RPMI7951 (cell line): ENCODE measurements at places on chromosomes 2 and 18. TPM values are rescaled to one million over a fixed set of nuclear protein-coding genes. Genes with fewer than 3 reads are reported as not detected.
A peak's percentile ranks its signal among the peaks of the same experiment; 100 is the strongest.

CAVIN2 gene
- total RNA-seq = not detected in 2 replicates

CDK15 gene
- 59.0 and 67.0 TPM in 2 replicates for total RNA-seq

DNA sequence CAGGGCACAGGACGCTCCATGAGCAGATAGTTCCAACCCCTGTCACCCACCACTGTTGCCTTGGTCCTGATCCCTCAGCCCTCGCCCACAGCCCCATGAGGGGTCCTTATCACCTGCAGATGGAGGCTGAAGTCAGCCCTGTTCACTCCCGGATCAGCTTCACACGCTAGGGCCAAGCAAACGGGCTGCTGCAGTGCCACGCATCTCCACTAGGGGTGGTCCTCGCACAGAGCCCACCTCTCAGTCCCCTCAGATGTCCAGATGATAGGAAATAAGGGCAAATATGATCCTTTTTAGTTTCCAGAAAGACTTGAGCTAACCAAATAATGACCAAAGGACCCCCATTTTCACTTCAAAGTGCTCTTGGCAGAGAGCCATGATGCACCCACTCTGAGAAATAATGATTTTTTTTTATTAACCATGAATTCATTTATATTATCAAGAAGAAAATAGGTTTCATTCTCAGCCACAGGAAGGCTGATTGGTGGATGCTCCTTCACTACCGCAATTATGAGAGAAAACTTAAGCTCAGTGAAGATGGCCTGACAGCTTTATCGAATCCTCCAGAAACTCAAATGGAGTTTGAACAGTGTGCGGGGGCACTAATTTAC lies 71.9 kb upstream of the KLHL29 start:
- no peak for DNase-seq

DNA sequence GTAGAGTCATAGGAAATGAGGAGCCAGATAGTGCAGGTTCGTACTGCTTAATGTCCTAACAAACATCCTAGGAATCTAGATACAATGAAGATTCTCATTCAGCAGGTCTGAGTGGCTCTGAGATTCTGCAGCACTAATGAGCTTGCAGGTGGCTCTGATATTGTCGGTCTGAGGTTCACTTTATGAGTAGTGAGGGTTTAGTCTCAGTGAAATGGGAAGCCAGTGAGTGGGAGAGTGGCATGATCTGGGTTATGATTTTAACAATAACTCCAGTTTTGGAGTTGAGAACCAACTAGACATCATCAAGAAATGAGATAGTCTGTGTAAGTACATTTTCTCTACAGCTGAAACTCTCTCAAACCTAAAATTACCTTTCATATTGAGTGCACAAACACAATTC lies 166.8 kb upstream of the SP5 start:
- DNase-seq = no peak

DNA sequence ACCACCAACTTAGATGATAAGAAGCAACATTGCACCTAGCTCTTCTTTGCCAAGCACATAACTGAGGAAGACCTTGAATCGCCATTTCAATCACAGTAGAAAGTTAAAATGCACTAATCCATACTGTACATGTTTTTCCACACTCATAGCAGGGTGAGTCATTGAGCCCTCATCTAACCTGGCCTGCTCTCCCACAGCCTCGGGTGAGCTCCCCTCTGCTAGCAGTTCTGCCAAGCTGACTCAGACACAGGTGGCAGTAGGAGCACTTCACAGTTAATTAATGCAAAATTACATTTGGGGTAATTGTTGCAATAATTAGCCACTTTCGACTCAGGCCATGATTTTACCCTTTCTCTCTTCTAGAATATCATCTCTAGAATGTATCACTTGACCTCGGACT lies 1632.8 kb upstream of the CELF4 start:
- peak; percentile 17 for DNase-seq

GRCh38 chr2:134278553-134278952 lies 24.7 kb downstream of the MGAT5 start:
- DNase-seq = no peak

- DNase-seq = peak; percentile 75
Measured at GRCh38 chr2:130327703-130328527, 14.8 kb upstream of the IMP4 start.

- DNase-seq = no peak
Measured at GRCh38 chr2:240399419-240400324, 35.8 kb upstream of the GPC1 start.
